ENCODE measurements at places on chromosomes 3 and 15.

DNA sequence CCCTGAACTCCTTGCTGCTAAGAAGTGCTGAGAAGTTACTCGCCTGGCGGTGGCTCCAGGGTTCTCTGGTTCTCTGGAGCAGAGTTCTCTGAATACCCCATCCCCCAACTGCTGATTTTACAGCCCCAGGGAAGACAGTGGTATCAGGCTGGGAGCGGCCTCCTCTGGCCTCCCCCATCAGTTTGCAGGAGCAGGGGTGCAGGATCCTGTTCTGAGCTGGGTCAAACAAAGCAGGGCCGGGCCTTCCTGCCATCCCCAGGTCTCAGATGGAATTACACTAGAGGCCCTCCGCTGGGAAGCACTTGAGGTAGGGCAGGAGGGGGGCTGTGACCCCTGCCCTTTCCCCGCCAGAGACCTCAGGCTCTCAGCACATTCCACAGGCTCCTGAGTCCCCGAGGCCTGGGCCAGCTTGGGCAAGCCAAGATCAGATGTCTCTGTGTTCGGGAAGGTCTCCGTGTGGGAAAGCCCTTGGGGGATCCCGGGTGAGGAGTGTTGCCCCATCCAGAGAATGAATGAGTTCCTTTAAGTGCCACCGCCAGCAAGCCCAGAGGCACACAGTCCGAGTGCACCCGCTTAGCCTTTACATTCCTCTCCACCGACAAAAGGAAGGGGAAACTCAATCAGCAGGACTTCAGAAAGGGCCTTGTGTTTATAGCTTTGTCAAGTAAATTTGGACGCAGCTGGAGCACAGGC is 149.9 kb downstream of the LRRK1 start:
- peak; percentile 31 for DNase-seq

DNA sequence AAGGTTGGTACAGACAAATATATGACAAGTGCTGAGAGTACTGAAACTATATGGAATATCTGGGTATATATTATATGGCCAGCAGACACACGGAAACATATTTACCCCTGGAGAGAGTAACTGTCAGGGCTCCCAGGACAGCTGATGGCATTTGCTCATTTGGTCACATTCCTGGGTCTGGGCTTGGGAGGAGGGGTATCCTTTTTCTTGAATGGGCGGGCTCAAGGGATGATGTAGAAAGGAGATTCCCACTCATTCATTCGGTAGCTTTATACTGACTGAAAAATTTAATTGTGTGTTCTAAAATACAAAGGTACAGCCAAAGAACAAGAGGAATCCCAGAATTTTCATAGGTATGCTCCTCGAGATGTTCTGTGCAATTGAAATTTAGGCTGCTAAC is 131.0 kb downstream of the KCNAB1 start:
- DNase-seq, result no peak

GRCh38 chr3:41176596-41176995 is 22.7 kb upstream of the CTNNB1 start:
- no peak for DNase-seq

DNA sequence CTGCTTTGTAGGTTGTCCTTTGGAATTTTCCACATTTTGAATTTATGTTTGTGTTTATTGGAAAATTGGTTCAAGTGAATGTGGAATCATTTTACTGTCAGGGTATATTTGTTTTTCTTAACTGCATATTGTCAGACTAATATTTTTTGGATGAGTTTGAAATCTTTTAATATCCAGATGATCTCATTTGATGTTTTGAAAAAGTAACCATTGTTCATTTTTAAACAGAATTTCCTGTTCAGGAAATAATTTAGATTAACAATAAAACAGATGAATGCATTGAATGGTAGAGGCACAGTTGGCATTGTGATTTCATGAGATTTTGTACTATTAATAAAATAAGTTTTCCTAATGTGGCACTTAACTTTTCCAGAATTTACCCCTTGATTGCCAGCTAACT is 15.5 kb downstream of the TRAK1 start:
- DNase-seq, result no peak

- DNase-seq, result no peak
Measured at GRCh38 chr15:78394981-78395616, 42.9 kb upstream of the IREB2 start.

DNA sequence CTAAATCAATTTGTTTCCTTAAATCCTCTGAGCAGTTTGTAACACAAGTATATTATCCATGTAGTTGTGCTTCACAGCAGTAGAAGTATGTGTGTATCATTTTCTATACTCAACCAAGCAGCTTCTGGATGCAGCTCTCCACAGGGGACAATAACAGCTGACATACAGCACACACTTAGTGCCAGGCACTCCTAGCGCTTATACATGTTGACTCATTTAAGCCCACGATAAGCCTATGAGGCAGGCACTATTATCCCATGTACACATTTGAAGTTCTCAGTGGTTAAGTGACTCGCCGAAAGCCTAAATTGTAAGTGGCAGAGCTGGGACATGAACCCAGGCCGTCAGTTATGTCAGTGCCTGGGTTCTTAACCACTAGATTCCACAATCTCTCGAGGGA is 20.3 kb upstream of the LPP start:
- DNase-seq, result no peak

GRCh38 chr15:63526401-63526800 is 22.0 kb downstream of the USP3 start:
- DNase-seq, result no peak

GRCh38 chr3:51280176-51280575 is 104.9 kb upstream of the MANF start:
- DNase-seq, result no peak

GRCh38 chr3:156218353-156218744 is 98.0 kb downstream of the KCNAB1 start:
- DNase-seq, result no peak

- DNase-seq, result no peak
Measured at GRCh38 chr15:65553691-65554090, 23.4 kb downstream of the HACD3 start.

GRCh38 chr15:79221696-79222095 is 60.8 kb upstream of the ANKRD34C start:
- no peak for DNase-seq

DNA sequence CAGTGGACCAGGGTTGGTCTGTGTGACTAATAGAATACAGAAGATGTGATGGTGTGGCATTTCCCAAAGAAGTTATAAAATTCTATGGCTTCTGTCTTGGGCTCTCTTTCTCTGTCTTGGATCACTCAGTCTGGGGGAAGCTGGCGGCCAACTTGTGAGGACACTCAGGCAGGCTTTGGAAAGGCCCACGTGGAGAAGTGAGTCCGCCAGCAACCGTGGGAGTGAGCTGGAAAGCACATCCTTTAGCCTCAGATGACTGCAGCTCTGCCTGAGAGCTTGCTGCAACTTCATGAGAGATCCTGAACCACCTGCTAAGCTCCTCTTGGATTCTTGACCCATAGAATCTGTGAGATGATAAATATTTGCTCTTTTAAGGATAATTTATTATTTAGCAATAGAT is 72.0 kb upstream of the RASGRP1 start:
- DNase-seq, result no peak

DNA sequence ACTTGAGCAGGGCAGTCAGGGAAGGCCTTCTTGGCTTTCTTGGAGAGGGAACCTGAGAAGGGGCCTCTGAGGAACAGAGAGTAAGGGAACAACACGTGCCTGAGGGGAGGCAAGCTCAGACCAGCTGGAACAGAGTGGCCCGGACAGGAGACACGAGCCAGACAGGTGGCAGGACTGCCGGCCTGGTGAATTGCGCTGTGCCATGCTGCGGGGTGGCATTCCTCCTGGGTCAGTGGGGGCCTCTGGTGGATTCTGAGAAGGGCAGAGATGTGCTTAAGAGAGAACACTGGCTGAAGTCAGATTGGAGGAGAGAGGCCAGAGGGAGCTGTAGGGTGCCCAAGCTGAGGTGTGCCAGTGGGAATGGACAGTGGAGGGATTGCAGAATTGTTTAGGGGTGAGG is 4.9 kb downstream of the CHAC1 start:
- DNase-seq, result no peak

DNA sequence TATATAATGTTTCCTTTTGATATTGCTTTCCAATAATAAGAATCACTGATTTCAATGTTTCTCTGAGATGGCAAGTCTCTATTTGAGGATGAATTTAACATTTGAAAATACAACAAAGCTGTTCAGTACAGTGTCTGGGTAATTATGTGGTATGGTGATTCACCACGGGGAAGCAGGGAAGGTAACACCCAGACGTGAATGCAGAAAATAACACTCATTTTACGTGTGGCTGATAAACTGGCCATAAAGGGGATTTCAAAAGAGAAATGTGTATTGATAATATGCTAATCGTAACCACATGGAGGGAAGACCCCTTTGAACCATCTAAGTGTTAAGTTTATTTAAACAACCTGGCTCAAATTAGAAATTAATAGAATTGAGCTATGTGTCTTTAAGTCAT is 344.6 kb downstream of the GRM7 start:
- no peak for DNase-seq

GRCh38 chr3:187995043-187995400 is 158.9 kb upstream of the LPP start:
- no peak for DNase-seq

DNA sequence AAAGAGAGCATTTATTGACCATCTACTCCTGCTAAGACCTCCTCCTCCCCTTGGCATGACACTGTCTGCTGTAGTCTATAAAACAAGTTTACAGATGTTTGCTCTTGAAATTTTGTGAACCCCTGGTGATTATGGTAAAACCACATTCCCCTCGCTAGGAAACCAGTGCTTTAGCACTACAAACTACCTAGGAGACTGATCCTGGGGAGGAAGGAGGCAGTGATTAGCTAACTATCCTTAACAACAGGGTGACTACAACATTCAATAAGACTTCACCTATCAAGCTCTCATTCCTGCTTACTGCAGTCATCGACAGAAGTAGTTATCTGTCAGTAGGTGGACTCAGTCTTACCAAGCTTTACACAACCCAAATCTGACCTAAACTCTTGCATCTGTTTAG is 371.3 kb downstream of the TUSC7 start:
- DNase-seq, result no peak

DNA sequence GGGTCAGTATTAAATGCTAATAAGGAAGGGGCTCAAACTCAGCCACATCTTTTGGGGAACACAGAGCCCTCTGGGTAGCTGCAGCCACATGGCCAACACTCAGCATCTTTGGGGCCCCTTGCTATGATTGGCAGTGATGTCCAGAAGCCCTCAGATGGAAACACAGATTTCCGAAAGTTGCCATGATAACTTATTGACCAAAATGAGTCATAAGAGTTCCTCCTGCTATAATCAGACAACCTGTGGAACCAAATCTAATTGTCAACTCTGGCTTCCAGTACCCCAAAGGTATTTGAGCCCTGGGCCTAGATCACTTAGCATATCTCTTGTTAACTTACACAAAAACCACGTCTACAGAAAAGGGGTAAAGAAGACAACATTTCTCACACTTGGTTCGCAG is 392.2 kb downstream of the KCNH8 start:
- DNase-seq, result no peak

GRCh38 chr15:98518823-98519561 is 129.3 kb upstream of the IGF1R start:
- DNase-seq, result peak; percentile 72

DNA sequence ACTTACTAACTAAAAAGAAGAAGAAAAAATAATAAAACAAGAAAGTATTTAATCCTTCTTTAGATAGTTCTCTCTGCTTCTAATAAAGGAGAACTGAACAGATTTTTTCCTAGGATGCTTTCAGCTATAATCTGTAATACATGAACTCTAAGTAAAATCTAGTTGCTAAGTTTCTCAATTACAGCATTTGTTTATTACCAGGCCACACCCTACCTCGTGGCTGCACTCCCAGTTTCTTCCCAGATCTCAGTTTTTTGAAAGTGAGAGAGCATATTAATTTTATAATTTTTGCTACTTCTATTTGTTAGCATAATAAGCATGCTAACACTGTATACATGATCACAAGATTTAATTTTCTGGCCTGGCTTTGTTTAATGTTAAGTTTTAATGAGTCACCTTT is 258.3 kb downstream of the IL5RA start:
- no peak for DNase-seq

DNA sequence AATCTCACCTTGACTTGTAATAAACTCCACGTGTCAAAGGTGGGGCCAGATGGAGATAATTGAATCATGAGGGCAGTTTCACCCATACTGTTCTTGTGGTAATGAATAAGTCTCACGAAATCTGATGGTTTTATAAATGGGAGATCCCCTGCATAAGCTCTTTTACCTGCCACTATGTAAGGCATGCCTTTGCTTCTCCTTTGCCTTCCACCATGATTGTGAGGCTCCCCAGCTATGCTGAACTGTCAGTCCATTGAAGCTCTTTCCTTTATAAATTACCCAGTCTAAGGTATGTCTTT is 45.5 kb downstream of the SUCNR1 start:
- no peak for DNase-seq

DNA sequence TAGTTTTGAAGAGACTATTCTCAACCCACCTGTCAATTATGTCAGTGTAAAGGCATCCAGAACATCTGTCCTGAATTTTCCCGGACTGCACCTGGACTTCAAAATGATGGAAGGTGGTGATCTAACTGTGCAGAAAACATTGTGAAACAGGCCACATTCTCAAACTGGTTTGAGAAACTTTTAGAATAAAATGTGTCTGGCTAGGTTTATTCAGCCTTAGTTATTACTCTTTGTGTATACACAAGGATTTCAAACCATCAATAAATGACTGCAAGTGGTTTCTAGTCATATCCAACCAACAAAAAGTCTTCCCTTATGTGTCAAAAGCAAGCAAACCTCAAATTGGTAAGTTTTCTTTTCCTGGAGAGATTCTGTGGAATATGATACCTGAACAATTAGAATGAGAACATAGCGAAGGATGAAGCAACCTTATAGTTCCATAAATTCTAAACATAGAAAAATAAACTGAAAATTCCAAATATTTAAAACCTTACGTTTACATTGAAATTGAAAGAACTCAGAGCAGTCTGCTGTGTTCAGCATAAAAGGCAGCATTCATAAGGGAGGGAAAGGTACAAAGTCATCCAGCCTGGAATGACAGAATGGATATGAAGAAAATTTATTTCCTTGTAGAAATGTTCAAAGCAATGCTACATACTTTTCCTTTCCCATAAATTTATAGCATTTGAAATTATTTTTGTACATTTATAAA is 306.6 kb upstream of the TGFBR2 start:
- DNase-seq, result no peak

- no peak for DNase-seq
Measured at GRCh38 chr3:13113346-13114330, 40.4 kb upstream of the IQSEC1 start.

GRCh38 chr15:31459400-31459748 is 132.7 kb downstream of the KLF13 start:
- DNase-seq, result no peak

DNA sequence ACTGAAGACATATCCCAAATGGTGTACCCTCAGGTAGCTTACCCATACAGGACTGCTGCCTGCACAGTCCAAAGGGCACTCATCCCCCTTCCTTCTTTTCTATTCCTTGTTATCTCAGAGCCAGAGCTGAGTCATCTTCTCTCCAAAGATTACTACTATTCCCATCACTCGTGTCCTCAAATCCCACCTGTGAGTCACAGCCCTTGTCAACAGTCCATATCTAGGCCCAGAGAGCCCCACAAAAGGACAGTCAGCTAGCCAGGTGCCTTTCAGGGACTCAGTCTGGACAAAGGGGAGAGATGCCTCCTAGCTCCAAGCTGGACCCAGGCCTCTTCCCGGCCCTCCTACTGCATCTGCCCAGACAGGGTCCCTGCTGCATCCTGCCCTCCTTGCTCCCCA is 11.0 kb downstream of the PARP16 start:
- DNase-seq, result peak; percentile 41
